ENCODE measurements at places on chromosomes 4 and X. TPM values are rescaled to one million over a fixed set of nuclear protein-coding genes. Genes with fewer than 3 reads are reported as not detected.

- peak; percentile 42 for DNase-seq
Measured at GRCh38 chr4:20617678-20618396, 82.4 kb upstream of the PACRGL start.

DNA sequence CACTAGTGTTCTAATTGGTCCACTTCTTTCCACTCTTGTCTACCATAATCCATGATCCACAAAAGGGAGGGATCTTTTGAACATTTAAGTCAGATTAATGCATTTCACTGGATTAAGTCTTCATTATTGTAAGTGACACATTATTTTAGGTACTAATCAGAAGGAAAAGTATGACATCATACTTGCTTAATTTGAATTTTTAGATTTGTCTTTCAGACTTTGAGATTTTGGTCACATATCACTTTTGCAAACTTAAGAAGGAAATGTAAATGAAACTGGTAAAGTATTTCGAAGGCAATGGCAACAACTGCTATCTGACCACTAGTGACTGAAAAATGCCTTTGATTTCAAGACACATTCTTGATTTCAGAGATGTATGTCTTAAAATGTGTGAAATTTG lies 5.2 kb downstream of the MMRN1 start:
- no peak for DNase-seq

- no peak for DNase-seq
Measured at GRCh38 chr4:40299811-40300292, 35.3 kb upstream of the CHRNA9 start.

- DNase-seq = no peak
Measured at GRCh38 chr4:153509724-153510123, 43.6 kb downstream of the TMEM131L start.

Gene FDCSP
- not detected for total RNA-seq

Gene SLC9A7
- total RNA-seq = 7.3 TPM

Gene TCEAL5
- not detected for total RNA-seq

GRCh38 chr4:27428661-27429060 lies 568.0 kb downstream of the STIM2 start:
- DNase-seq = no peak

- no peak for DNase-seq
Measured at GRCh38 chr4:156255230-156256007, 301.8 kb upstream of the CTSO start.

Gene NLGN3
- 0.49 TPM for total RNA-seq

Gene NR3C2
- total RNA-seq = 10.5 TPM

DNA sequence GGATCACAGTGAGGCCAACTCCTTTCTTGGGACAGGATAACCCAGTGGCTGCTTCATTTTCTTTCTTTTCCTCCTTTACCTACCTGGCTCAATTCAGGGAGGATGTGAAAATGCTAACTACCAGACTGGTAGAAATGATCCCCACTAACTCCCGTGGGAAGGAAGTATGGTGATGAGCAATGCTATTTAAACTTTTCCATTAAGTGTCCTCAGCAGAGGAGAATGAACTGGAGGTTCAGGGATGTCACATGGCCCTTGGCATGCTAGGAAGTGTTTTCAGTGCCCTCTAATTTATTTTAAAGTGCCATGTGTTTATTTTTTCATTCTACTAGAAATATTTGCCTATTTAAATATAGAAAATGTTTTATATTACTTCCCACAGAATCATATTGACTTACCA lies 363.9 kb downstream of the PPP3CA start:
- DNase-seq = no peak

Gene SMIM31
- not detected for total RNA-seq

GRCh38 chrX:108447303-108447702 lies 7.7 kb downstream of the COL4A5 start:
- DNase-seq = no peak

All from lower leg skin (tissue), 4 donors.